ENCODE measurements at places on chromosomes 3 and 15. TPM values are rescaled to one million over a fixed set of nuclear protein-coding genes. Genes with fewer than 3 reads are reported as not detected.

Gene WDR72
- 0.59 TPM for total RNA-seq

Gene GRIP2
- total RNA-seq, result 8.0 TPM

Gene AGBL1
- not detected for total RNA-seq

Gene SNX1
- total RNA-seq, result 115 TPM

Gene NCEH1
- 1.8 TPM for total RNA-seq

Gene UNC13C
- total RNA-seq, result 0.21 TPM

Gene KCNH8
- total RNA-seq, result 0.49 TPM

Gene LSAMP
- total RNA-seq, result 25.8 TPM

DNA sequence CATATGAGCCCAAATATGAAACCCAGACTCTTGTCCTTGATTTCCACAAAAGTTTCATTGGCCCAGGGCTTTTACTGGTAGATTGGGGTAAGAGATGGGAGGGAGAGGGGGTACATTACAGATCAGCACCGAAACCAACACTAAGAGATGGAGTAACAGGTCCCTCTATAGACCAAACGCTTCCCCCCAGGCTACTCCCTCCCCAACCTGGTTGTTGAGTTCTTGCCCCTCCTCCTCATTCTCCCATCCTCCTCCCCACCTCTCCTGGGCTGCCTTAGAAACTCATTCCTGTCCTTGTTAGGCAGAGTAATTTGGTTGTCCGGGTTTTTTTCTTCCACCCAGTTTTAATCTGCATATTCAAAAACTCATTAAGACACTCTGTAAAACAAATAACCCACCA is 74.1 kb downstream of the MESD start:
- no peaks in the 10 kb centered on the region for H3K27me3 ChIP-seq
- no peaks in the 10 kb centered on the region for H3K4me1 ChIP-seq
- DNase-seq, result no peak
- no peak overlapping the region for H3K4me3 ChIP-seq
- H3K36me3 ChIP-seq, result no peaks in the 10 kb centered on the region

GRCh38 chr15:28113394-28114113 is 14.4 kb upstream of the OCA2 start:
- no peak for DNase-seq
- no peaks in the 10 kb centered on the region for H3K27me3 ChIP-seq
- no peaks in the 10 kb centered on the region for H3K4me1 ChIP-seq

- no peaks in the 10 kb centered on the region for H3K36me3 ChIP-seq
- H3K4me3 ChIP-seq, result no peak overlapping the region
- no peak for DNase-seq
- H3K27ac ChIP-seq, result peak overlapping the region; percentile 41
- H3K4me1 ChIP-seq, result no peaks in the 10 kb centered on the region
- no peaks in the 10 kb centered on the region for H3K27me3 ChIP-seq
Measured at GRCh38 chr15:64197425-64197824, 34.6 kb upstream of the PPIB start.

GRCh38 chr3:178386880-178387279 is 149.4 kb upstream of the KCNMB2 start:
- no peaks in the 10 kb centered on the region for H3K4me1 ChIP-seq
- H3K27ac ChIP-seq, result no peak overlapping the region
- DNase-seq, result no peak
- no peak overlapping the region for H3K4me3 ChIP-seq

DNA sequence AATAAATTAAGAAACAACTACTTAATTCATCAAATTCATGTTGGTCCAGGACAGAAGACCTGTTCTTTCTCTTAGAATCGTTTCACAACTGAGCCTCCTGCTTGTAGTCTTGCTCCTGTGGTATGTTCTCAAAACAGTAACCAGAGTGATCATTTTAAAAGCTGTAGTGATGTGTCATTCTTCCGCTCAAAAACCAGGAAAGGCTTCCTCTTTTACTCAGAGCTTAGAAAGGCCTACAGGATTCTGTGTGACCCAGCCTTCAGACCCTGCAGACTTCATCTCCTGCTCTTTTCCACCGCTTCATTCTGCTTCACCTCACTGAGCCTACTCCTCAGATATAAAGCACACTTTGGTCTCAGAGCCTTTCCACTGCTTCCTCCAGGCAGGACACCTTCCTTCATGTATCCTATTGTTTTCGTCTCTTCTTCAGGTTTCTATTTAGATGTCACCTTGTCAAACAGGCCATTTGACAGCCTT is 22.7 kb downstream of the ST6GAL1 start:
- H3K4me3 ChIP-seq, result no peak overlapping the region
- H3K27ac ChIP-seq, result peak overlapping the region; percentile 32
- no peaks in the 10 kb centered on the region for H3K27me3 ChIP-seq
- H3K36me3 ChIP-seq, result no peaks in the 10 kb centered on the region
- DNase-seq, result no peak

GRCh38 chr3:25444273-25444672 is 16.2 kb downstream of the RARB start:
- DNase-seq, result no peak
- H3K36me3 ChIP-seq, result no peaks in the 10 kb centered on the region
- no peak overlapping the region for H3K27ac ChIP-seq
- no peaks in the 10 kb centered on the region for H3K27me3 ChIP-seq
- no peak overlapping the region for H3K4me3 ChIP-seq

DNA sequence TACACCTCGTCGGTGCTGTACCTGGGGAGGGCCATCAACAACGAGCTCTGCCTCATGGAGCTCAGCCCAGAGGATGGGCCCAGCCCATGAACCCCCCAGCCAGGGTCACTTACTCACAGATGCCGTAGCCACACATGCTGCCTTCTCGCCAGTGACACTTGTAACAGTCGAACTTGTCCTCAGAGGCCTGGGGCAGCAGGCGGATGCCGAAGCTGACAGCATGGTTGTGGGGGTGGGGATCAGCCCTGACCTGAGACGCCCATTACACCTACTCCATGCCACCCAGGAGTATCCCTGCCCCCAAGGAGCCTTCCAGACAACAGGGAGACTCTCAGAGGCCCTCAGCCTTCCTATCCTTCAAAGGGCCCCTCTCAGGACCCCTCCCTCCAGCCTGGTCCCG is 12.1 kb downstream of the ALS2CL start:
- no peaks in the 10 kb centered on the region for H3K27me3 ChIP-seq
- no peak overlapping the region for H3K27ac ChIP-seq
- no peak overlapping the region for H3K4me3 ChIP-seq
- no peaks in the 10 kb centered on the region for H3K36me3 ChIP-seq

GRCh38 chr3:155643581-155644165 is 101.2 kb downstream of the PLCH1 start:
- no peak overlapping the region for H3K4me3 ChIP-seq
- no peaks in the 10 kb centered on the region for H3K27me3 ChIP-seq
- H3K4me1 ChIP-seq, result no peaks in the 10 kb centered on the region
- DNase-seq, result no peak
- no peak overlapping the region for H3K27ac ChIP-seq
- H3K36me3 ChIP-seq, result no peaks in the 10 kb centered on the region

DNA sequence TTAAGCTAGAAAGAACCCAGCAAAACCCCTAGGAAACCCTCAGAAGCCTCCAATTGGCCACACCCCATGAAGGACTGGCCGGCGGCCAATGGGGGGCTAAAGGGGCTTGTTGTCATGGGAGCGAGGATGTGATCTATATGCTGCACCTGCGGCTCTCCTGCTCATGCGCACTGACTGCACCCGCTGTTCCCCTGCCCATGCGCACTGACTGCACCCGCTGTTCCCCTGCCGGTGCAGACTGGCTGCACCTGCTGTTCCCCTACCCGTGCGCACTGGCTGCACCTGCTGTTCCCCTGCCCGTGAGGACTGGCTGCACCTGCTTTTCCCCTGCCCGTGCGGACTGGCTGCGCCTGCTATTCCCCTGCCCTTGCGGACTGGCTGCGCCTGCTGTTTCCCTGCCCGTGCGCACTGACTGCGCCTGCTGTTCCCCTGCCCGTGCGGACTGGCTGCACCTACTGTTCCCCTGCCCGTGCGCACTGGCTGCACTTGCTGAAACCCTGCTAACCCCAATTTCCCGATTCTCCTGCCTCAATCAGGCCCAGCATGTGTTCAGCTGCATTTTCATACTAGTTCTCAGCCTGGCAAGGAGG is 16.8 kb upstream of the MCCC1 start:
- DNase-seq, result no peak
- H3K36me3 ChIP-seq, result no peaks in the 10 kb centered on the region
- no peak overlapping the region for H3K27ac ChIP-seq
- no peak overlapping the region for H3K4me3 ChIP-seq

DNA sequence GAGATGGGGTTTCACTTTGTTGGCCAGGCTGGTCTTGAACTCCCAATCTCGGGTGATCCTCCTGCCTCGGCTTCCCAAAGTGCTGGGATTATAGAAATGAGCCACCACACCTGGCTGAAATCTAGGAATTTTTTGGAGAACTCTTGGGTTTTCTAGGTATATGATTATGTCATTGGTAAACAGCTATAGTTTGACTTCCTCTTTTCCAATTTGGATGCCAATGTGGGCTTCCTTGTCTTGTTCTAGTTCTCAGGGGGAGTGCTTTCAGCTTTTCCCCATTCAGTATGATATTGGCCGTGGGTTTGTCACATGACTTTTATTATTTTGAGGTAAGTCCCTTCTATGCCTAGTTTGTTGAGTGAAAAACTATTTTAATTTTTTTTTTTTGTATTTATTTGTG is 17.9 kb downstream of the KCNMB3 start:
- H3K4me1 ChIP-seq, result no peaks in the 10 kb centered on the region
- H3K36me3 ChIP-seq, result no peaks in the 10 kb centered on the region
- H3K4me3 ChIP-seq, result no peak overlapping the region
- no peak overlapping the region for H3K27ac ChIP-seq
- no peaks in the 10 kb centered on the region for H3K27me3 ChIP-seq
- DNase-seq, result no peak

DNA sequence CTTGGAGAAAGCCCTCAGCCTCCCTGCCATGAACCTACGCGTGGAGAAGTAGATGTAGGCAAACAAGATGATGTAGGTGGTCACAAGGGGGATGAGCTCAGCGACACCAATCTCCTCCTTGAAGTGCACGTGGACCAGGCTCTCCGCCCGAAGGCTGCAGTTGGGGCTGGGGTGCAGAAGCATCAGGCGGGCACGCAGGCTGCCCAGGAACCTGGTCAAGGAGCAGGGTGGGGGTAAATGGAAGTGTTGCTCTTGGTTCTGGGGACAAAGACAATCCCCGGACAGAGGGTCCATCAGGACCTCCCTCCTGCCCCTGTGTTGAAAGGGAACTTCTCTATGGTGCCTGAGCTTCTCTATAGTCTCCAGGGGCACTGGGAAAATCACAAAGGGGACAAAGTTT is 45.1 kb downstream of the PTPN23 start:
- DNase-seq, result no peak
- H3K36me3 ChIP-seq, result no peaks in the 10 kb centered on the region
- no peak overlapping the region for H3K27ac ChIP-seq
- no peaks in the 10 kb centered on the region for H3K4me1 ChIP-seq
- no peaks in the 10 kb centered on the region for H3K27me3 ChIP-seq
- H3K4me3 ChIP-seq, result no peak overlapping the region

DNA sequence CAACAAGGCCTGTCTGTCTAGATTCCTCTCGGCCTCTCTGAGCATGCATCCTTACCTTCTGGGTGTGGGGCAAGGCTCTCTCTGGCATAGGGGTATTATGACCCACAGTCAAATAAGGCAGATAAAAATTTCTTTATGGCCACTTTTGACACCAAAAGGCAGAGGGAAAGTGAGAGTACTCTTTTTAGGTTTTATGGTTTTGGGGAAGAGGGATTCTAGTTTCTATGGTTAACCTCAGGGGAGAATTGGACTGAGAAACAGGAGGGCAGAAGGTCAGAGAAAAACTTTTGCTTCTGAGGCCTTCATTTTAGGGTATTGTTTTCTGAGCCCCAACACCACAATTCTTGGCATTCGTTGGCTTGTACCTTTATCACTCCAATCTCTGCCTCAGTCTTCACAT is 70.0 kb upstream of the CCDC54 start:
- no peak for DNase-seq
- no peaks in the 10 kb centered on the region for H3K27me3 ChIP-seq
- H3K27ac ChIP-seq, result no peak overlapping the region
- no peak overlapping the region for H3K4me3 ChIP-seq
- no peaks in the 10 kb centered on the region for H3K36me3 ChIP-seq

- peak overlapping the region; percentile 54 for H3K27ac ChIP-seq
- no peak overlapping the region for H3K4me3 ChIP-seq
- DNase-seq, result no peak
- no peaks in the 10 kb centered on the region for H3K27me3 ChIP-seq
- H3K4me1 ChIP-seq, result no peaks in the 10 kb centered on the region
Measured at GRCh38 chr3:33722626-33723370, 4.7 kb upstream of the CLASP2 start.

- no peak overlapping the region for H3K4me3 ChIP-seq
- no peaks in the 10 kb centered on the region for H3K4me1 ChIP-seq
- no peaks in the 10 kb centered on the region for H3K27me3 ChIP-seq
- H3K27ac ChIP-seq, result no peak overlapping the region
- no peak for DNase-seq
Measured at GRCh38 chr3:28971156-28971555, 309.7 kb upstream of the RBMS3 start.

DNA sequence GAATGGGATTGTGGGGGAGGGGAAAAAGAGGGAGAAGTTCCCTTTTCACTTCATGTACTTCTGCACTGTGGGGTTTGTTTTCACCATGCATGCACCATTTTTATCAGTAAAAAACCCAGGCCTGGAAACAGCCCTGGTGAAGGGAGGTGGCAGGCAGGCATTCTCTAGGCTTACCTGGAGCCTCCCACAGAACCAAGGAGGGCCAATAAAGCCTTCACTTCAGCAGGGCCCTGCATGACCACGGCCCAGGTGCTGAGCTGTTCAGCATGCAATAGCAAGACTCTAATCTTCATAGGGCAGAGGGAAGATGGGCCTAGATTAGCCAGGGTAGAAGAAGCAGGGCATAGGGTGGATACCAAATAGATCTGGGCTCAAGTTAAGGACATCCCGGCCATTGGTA is 49.6 kb downstream of the SCN5A start:
- no peak for DNase-seq
- no peaks in the 10 kb centered on the region for H3K4me1 ChIP-seq
- no peaks in the 10 kb centered on the region for H3K36me3 ChIP-seq
- no peak overlapping the region for H3K4me3 ChIP-seq

GRCh38 chr15:68352401-68353062 is 75.0 kb downstream of the FEM1B start:
- no peaks in the 10 kb centered on the region for H3K36me3 ChIP-seq
- H3K4me1 ChIP-seq, result peaks cover 18% of the 10 kb centered on the region
- peak; percentile 72 for DNase-seq
- H3K27ac ChIP-seq, result peak overlapping the region; percentile 96

- no peak for DNase-seq
- no peak overlapping the region for H3K4me3 ChIP-seq
- peak overlapping the region; percentile 66 for H3K27ac ChIP-seq
- H3K4me1 ChIP-seq, result peaks cover 4% of the 10 kb centered on the region
- no peaks in the 10 kb centered on the region for H3K36me3 ChIP-seq
- H3K27me3 ChIP-seq, result no peaks in the 10 kb centered on the region
Measured at GRCh38 chr15:96186105-96186504, 144.4 kb upstream of the NR2F2 start.

DNA sequence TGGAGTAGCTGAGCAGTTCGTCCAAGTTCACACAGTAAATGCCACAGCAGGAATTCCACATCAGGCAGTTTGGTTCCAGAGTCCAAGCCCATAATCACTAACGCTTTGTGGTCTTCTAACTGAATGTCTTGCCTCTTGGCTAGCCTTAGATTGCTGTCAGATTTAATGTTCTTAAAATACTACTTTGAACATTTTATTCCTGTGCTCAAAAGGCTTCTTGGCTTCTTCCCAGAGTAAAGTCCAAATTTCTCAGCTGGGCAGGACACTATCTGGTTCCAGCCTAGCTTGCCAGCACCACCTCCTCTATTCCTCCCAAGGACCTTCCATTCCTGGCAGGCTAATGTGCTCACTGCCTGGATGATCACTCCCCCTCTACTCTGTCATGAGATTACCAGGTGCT is 256.9 kb downstream of the SQOR start:
- H3K4me1 ChIP-seq, result no peaks in the 10 kb centered on the region
- H3K27ac ChIP-seq, result peak overlapping the region; percentile 26
- DNase-seq, result peak; percentile 73
- H3K27me3 ChIP-seq, result no peaks in the 10 kb centered on the region

- no peaks in the 10 kb centered on the region for H3K4me1 ChIP-seq
- DNase-seq, result no peak
- no peak overlapping the region for H3K27ac ChIP-seq
- no peaks in the 10 kb centered on the region for H3K36me3 ChIP-seq
Measured at GRCh38 chr3:67683522-67683921, 29.1 kb upstream of the SUCLG2 start.

Data from uterus (tissue), 4 donors.